ENCODE measurements at places on chromosomes 2 and 18. TPM values are rescaled to one million over a fixed set of nuclear protein-coding genes. Genes with fewer than 3 reads are reported as not detected.

DNA sequence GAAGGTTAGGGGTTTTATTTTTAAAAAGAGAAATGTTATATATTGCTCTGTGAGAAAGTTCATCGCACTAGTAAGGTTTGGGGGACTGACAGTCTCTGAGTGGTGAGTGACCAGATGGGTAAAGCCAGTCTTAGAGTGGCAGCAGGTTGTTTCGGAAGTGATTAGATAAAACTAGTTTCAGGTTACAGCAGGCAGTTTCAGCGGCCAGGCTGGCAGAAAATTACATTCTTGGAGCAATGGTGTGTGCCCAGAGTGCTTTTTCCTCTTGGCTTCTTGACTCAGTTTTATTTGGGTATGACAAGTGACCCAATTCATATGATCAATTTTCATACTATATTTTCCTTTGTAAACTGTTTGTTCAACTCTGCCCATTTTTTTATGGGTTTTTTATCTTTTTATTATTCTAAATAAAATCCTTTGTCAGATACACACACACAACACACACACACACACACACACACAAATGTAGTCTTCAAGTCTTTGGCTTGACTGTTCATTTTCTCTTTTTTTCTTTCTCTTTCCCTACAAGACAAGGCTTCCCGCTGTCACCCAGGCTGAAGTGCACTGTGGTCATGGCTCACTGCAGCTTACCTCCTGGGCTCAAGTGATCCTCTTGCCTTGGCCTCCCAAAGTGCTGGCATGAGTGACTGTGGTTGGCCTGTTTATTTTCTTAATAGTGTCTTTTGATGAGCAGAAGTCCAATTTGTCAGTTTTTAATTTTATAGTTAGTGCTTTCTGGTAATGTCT lies 30.9 kb downstream of the RALBP1 start:
- DNase-seq, result no peak
- no peaks in the 10 kb centered on the region for H3K36me3 ChIP-seq
- H3K27me3 ChIP-seq, result no peaks in the 10 kb centered on the region

- no peak for DNase-seq
- H3K4me1 ChIP-seq, result peaks cover 23% of the 10 kb centered on the region
- no peak overlapping the region for H3K27ac ChIP-seq
- H3K36me3 ChIP-seq, result no peaks in the 10 kb centered on the region
Observed at GRCh38 chr18:35969676-35970075, 2.8 kb upstream of the RMP24 start.

- H3K4me1 ChIP-seq, result no peaks in the 10 kb centered on the region
- peak; percentile 76 for DNase-seq
- peak overlapping the region; percentile 78 for H3K27ac ChIP-seq
- no peak overlapping the region for H3K4me3 ChIP-seq
Observed at GRCh38 chr2:102278720-102279390, 32.5 kb upstream of the IL1RL1 start.

The SAG gene
- not detected for total RNA-seq

The SIX2 gene
- total RNA-seq, result 65.5 TPM
